ENCODE measurements at places on chromosomes 2 and 18.
A peak's percentile ranks its signal among the peaks of the same experiment; 100 is the strongest.

DNA sequence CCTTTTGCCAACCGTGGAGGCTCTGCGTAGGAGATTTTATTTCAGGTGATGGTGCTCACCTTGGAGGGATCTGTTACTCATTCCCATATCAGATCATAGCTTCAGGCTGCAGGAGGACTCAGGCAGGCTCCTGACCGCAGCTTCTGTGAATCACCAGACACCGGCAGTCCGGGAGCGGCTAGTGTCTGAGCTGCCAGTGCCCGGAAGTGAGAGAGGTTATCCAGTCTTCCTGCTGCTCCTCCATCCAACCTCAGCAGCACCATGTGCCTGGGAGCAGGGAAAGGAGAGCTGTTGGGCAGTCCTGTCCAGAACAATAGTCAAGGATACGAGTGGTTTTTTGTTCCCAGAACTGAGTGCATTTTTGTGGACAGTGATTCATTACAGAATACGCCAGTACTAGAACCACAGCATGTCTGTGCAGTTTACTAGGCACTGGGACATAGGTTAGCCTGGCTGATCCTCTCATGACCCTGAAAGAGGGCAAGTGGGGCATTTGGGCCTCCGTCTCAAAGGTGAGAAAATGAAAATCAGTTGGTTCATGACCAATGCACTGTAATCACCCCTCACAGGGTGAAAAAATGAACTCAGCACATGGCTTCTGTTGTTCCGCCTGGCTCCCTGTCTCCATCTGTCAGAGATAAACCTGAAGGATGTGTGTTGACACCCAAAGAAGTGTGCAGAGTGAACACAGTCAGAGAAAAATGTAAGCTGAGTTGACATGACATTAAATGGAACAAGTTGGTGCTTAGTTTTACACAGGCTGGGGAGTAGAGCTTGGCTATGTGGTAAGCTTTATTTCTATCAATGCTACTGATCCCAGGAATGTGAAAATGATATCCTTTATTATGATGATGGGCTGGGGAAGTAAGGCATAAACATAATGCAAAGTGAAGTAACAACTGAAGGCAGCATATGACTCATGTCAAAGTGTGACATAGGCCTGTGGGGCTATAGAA, 12.2 kb downstream of the FHOD3 start:
- peaks cover 8% of the 10 kb centered on the region for H3K36me3 ChIP-seq
- H3K4me3 ChIP-seq = no peak overlapping the region
- peaks cover 3% of the 10 kb centered on the region for H3K27me3 ChIP-seq
- no peak for DNase-seq
- no peak overlapping the region for H3K27ac ChIP-seq

DNA sequence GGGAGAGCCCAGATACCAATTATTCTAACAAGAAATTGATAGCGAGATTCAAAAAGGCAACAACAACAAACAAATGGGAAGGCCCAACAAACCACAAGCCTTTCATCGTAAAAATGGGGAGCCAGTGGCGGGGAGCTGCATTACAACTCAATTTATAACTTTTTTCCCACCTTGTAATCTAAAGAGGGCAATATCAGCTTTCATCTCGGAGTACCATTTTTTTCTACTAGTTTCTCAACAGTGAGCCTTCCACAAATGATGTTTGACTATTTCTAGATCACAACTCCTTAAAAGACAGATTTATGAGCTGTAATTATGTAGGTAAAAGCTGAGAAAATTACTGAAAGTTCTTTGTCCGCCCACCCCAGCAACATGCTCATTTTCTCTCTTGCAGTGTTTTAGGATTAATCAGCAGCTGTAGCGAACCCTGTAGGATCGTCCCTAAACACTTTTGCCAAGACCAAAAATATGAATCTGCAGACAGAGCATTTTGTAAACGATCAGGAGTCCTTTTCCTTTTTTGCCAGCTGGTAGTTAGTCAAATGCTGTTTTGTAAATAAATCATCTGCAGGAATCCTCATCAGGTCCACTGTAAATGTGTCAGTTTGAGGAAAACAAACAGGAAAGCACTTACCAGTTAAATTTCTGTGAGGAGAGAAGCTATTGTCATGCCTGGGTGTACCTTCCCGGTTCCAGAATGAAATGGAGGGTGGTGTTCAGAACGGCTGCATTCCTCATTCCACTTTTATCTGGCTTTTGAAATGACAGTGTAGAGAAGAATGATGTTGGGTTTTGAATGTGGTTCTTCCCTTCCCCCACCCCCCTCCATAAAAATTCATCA, 53.2 kb downstream of the EEF1B2 start:
- H3K4me3 ChIP-seq = no peak overlapping the region
- no peaks in the 10 kb centered on the region for H3K36me3 ChIP-seq
- H3K27me3 ChIP-seq = peaks cover 2% of the 10 kb centered on the region

DNA sequence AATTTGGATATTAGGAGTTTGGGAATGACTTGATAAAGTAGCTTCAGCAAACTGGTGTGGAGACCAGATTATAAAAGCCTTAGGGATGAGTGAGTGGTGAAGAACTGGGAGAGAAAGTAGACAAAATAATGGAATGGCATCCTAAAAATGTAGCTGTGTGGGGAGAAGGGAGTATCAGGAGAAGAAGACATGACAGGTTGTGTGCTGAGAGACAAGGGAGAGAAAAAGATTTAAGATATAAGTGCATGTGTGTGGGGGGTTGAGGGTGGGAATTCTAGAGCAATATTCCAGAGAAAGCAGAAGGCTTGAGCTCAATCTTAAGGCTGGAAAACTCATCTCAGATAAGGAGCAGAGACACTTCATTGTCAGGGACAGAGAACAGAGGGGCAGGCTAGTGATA, 159.5 kb downstream of the HNMT start:
- no peak overlapping the region for H3K4me3 ChIP-seq
- H3K27ac ChIP-seq = no peak overlapping the region
- H3K4me1 ChIP-seq = peaks cover 5% of the 10 kb centered on the region
- no peak for DNase-seq
- H3K27me3 ChIP-seq = no peaks in the 10 kb centered on the region

GRCh38 chr2:158637357-158637756, 157.8 kb upstream of the DAPL1 start:
- no peaks in the 10 kb centered on the region for H3K27me3 ChIP-seq
- DNase-seq = no peak
- H3K27ac ChIP-seq = no peak overlapping the region
- peaks cover 9% of the 10 kb centered on the region for H3K4me1 ChIP-seq
- H3K36me3 ChIP-seq = no peaks in the 10 kb centered on the region

- H3K4me1 ChIP-seq = peaks cover 29% of the 10 kb centered on the region
- peak overlapping the region; percentile 74 for H3K27ac ChIP-seq
- DNase-seq = peak; percentile 37
- H3K27me3 ChIP-seq = no peaks in the 10 kb centered on the region
Measured at GRCh38 chr2:20599861-20600461, 50.9 kb downstream of the HS1BP3 start.
